ENCODE measurements at places on chromosomes 1 and 21.

DNA sequence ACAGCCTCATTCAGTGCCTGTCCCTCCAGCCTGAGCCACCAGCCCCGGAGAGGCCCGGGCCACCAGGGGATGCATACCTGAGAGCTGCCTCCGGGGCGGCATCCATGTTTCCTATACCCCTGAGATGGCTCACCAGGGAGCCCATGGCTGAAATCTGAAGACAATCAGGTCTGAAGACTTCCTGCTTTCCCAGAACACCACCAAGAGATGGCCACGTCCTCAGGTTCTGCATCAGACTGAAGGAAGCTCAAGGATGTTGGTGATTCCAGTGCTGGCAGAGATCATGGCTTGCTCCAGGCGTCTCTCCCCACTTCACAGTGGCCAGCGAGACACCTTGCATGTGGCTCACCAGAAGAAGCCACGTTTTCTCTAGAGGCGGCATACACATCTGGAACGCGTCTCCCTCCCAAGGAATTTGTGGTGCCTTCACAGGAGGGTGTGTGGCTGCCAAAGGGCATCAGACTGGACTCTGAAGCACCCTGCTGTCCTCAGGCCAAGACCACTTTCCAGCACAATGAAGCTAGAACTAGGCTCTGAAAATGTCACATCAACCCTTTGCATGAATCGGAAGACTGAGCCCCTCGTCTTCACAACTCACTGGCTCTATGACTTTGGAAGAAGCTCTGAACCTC lies 170.7 kb upstream of the IRF2BP2 start:
- DNase-seq, result no peak

DNA sequence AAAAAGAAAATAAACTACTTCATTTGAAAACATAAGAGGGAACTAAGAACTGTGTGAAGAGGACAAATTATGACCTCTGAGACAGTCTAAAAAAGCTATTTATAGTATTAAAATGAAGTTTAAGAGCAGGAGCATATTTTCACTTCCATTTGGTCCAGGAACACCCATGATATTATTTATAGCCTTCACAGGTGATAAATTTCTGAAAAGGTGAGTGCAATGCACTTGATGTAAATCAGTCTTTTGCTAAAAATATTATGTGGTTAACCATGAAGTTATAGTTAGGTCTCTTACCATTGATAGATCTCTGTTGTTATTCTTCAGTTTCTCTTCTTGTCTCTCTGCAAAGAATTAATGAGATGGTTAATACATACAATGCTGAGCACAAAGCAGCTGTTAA lies 14.7 kb downstream of the TMCO1 start:
- DNase-seq, result no peak

DNA sequence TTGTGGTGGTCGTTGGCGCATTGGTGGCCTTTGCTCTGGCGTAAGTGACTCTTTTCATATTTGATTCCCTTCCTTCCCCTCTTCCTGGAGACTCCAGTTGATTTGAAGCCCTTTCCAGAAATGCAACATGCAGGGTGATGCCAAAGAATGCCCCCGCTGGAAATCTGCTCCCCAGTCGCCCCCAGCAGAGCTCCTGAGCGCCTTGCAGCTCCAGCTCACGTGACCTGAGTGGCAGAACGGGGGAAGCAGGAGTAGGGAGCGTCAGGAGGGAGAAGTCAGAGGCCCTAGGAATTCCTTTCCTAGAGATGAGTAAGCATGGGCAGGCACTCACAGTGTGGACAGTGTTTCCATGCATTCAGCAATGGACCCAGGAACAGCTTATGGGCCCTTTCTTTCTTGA lies 255.9 kb downstream of the CACNA1E start:
- DNase-seq, result no peak

DNA sequence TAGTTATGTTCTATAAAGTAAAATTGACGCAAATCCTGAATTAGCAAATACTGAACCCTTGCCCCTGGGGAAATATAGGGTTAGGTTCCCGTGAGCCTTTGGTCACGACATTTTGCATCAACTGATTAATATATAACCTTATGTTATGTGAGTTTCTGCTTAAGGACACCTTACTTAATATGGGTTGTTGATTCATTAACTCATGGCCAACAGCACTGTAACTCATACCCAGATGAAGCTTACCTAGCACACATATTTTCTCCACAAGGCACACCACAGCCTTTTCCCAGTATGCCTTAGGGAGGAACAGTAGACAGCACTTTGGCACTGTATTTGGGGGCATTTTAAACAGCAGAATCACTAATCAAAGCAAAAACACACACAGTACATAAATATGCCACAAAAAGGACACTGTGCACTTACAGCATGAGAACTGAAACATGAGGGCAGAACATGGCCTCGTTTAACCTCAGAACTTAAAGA lies 15.1 kb downstream of the INAVA start:
- no peak for DNase-seq

Data from uterus (tissue), 4 donors.